ENCODE measurements at places on chromosomes 11 and 22.

DNA sequence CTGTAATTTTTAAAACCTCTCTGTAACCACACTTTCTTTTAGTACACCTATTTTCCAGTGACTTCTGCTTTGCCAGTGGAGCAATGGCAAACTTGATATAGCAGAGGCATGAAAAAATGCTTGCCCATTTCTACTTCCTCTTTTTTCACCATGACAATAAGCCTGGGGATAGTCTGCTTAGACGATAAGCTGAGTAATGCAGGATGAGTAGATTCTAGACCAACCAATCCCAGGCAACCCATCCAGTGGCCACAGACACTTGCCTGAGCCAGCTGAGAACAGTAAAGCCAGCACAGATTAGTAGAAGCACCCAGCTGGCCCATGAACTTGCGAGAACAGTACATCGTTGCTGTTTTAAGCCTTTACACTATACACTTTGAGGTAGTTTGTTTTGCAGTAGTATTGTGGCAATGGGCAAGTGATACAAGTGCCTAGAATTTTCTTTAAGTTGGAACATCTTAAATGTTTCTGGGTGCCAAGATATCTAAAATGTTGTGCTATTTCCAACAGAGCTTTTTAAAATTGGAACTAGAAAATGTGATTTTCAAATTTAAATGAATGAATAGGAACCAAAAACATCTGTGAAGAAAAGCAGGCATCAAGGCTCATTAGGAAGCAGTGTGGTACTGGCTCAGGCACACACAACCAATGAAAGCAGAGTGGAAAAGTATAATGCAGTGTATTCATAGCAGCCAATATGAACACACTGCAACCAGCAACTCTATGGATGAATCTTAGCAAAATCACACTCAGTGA is 37.7 kb downstream of the DDI1 start:
- DNase-seq, result peak; percentile 1

GRCh38 chr11:71322861-71323582 is 70.6 kb upstream of the SHANK2 start:
- DNase-seq, result no peak

GRCh38 chr11:6746086-6746618 is 25.6 kb downstream of the OR2AG2 start:
- DNase-seq, result no peak

DNA sequence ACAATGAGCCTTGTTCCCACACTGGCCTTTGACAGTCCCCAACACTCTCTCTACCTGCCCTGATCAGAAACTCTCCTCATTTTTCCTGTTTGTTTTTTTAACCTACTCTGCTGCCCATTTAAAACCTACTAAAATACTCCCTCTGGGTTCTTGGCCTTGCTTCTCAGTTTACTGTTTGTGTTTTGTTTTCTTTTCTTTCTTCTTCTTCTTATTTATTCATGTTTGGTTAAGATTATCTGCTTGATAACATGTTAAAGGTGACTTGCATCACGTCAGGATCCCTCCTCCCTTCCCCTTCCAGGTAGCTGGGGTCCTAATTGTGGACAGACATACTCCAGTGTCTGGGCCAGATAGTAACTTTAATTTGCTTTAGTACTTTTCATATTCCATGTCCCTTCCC is 95.0 kb upstream of the KCNA4 start:
- DNase-seq, result no peak
